ENCODE measurements at places on chromosomes 6 and 20. TPM values are rescaled to one million over a fixed set of nuclear protein-coding genes. Genes with fewer than 3 reads are reported as not detected.

Gene MAPK13
- 0.08 TPM for total RNA-seq

Gene CASS4
- total RNA-seq = 4.9 TPM

Gene BANF2
- total RNA-seq = not detected

Gene C20orf144
- 0.42 TPM for total RNA-seq

Gene ENPP5
- not detected for total RNA-seq

Gene C6orf58
- total RNA-seq = not detected
